ENCODE measurements at places on chromosomes 5 and 9.
A peak's percentile ranks its signal among the peaks of the same experiment; 100 is the strongest.

DNA sequence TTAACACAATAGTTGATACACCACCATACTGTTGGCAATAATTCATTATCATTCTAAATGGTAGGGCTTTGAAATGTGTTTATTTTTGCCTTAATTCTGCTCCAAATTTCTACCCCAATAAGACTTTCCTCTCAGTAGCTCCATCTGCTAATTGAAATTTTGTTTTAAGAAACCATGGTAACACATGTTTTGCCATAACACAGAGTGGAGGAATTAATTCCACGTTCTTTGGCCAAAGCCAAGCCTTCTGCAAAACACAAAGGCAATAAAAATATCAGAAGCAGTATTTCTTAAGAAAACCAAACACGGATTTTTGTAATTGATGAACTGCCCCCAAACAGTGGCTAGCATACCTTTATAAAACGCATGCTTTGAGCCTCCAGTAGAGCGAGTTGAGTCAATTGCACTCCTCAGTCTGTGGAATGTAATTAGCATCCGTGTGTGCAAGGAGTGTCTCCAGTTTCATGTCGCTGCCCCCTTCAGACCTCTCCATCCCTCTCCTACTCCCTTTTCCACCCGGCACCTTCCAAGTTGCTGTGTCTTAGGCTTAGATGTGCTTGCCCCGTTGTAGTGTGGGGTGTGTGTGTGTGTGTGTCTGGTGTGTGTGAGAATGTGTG is 58.2 kb upstream of the CKS2 start:
- no peak for DNase-seq

- no peak for DNase-seq
These were observed 125.1 kb downstream of the PDE4D start for GRCh38 chr5:59768152-59769040.

DNA sequence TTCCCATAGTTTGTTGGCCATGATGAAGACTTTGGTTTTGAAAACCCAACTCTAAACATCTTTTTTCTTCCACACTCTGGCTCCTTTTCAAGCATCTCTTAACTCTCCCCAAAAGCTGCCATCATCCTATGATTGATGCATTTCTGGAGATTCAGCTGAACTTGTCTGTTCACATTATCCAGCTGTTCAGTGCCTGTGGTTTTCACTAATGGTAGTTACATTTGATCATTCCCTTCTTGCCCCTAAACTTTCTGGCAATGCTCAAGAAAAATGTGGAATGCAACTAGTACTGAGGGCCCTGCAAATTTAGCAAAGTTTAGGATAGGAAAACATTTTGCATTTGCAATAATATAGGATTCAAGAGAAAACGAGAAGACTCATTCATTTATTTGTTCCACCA is 267.5 kb downstream of the ENC1 start:
- no peak for DNase-seq

DNA sequence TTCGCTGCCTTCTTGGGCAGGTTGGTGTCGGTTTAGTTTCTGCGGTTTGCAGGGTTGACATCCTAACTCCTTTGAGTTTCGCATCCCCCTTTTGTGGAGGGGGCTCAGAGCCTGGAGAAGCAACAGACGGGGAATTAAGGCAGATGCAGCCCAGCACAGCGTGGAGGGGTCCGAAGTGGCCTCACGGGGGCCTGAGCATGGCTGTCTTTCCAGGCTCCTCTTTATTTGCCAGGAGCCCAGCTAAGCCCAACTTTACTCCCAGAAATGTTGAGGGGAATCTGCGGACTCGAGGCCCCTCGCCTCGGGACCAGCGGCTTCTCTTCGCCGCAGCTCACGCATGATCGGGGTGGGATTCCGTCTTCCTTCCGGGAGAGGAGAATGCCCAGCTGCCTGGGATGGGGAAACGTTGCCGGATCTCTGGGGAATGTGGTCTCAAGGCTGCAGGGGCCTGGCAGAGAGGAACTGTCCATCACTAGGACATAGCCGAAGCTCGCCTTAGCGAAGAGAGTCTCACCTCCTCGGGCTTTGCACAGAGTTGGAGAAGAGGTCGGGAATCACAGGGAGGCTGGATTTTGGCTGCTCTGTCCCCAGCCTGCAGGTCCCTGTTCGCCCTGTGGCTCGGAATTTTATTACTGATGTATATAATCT is 1.3 kb downstream of the RAI14 start:
- no peak for DNase-seq

GRCh38 chr5:56278335-56278753 is 45.2 kb upstream of the ANKRD55 start:
- DNase-seq = peak; percentile 35

DNA sequence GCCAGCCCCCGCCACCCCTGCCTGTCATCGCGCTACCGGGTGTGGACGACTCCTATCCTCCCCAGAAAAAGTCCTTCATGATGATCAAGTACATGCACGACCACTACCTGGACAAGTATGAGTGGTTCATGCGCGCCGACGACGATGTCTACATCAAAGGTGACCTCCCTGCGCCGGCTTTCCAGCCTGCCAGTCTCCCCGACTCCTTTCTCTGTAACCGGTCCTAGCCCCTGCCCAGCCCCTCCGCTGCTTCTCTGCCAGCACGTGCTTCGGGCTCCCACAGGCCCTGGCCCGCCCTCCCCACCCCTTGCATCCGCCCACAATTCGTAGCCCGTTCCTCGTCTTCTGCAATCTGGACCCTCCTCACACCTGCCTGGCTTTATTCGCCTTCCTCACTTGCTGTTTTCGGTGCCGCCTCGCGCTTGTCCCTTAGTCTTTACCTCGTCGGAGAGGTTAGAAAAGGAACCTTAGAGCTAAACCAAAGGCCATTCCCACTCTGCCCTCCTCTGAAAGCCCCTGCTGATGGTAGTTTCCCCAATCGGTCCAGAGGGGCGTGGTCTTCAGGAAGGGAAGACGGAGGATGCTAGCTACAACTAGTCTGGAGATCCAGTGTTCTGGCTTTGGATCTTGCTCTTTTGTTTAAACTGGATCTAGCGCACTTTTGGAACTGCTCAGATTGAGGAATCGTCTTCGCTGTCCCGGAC is 1.4 kb downstream of the CHSY3 start:
- no peak for DNase-seq

DNA sequence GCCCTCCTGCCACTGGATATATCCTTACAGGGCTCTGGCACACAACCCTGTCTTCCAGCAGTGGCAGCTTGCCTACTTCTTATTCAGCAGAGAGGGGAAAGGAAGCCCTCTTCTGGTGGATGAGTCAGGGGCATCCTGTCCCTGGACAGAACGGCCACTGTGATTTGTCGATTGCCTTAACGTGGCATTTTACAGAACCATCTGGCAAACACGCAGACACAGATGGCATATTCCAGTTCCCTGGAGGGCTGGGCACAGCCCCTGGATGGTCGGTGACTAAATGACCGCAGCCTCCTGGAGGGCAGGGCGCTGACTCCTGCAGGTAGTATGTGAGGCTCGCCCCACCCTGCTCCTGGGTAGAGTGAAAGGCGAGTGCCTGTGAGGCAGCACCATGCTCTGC is 62.1 kb downstream of the DCP2 start:
- DNase-seq = no peak

- DNase-seq = no peak
These were observed 30.6 kb downstream of the BAAT start for GRCh38 chr9:101354143-101354764.

DNA sequence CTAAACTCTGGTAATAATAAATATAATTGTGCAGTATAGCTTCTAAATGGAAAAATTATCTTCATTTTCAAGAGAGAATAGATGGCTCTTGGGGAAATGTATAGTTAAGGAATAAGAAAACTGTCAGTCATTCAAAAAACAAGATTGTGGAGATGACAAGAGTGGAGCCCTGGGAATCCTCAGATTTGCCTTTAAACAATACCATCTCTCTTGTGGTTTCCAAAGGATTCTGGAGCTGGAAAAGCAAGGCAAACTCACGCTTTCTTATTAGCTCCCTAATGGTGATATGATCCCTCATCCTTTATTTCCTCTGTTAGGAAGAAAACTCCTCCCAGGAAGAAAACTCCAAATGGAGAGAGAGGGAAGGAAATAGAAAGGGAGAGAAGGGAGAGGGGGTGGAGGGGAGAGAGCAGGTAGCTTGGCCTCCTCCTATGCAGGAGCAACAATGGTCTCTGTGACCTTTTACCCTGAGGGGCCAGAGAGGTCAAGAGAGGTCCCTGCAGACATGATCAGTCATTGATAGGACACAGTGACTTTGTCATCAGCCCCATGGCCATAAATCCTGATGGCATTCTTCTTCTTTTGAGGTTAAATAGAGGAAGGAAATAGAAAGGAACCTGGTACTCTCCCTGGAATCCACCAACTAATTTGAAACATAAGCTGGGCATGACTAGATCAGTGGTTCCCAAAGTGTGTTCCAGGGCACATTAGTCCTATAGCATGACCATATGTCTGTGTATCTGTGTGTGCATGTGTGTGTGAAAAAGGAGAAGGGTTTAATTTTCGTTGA is 312.2 kb downstream of the ARRDC3 start:
- no peak for DNase-seq

DNA sequence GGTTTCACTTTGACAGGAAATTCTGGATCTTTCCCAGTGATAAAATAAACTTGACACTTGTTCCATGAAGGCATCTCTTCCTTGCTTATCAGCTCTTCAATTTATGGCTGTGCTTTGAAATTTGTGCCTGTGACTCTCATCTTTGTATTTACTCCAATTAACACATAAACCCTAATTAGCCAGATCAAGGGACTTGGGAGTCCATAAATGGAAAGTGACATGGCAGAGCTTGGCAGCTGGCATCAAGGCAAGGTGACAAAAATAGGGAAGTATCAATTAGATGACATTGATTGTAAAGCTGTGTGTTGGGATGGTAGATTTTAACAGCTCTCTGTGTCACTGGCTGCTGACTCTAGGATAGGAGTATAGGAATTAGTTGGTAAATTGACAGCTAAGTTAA is 133.9 kb downstream of the PBX3 start:
- DNase-seq = no peak

DNA sequence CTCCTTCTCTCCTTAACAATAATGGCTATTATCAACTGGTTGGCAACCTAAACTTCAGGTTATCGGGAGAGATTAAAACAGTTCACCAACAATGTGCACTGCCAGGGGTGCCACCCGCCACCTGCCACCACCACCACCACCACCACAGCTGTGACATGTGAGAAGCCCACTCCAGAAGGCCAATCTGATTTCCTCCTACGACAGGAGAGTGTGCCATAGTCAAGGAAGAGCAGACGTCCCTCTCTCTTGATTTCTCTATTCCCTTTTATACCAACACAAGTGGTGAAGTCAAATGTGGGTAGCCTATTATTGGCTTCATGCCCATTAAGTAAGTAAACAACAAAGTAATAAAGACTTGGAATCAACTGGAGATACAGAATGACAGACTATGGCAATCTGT is 22.4 kb downstream of the GNAQ start:
- no peak for DNase-seq

GRCh38 chr5:83583859-83584258 is 112.3 kb downstream of the VCAN start:
- DNase-seq = no peak

GRCh38 chr9:93967020-93967803 is 12.1 kb upstream of the BARX1 start:
- DNase-seq = no peak
